ENCODE measurements at places on chromosomes 1 and 21.

DNA sequence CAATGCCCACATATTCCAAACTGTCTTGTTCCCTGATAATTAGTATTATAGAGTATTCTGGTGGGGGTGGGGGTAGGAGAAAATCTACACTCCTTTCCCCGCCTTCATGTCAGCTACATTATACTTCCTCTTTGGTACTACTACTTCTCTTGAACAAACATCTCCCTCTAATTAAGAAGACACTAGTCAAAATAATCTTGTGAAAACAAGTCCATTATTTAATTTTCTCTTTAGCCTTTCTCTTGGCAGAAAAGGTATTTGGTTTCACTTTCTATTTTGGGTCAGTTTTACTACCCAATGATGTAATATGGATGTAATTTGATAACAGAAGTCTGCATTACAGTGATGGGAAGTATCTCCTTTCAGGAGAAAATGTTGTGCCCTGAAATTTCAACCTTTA is 22.5 kb downstream of the NTMT2 start:
- DNase-seq: no peak

GRCh38 chr1:45545553-45546310 is 4.9 kb upstream of the AKR1A1 start:
- no peak for DNase-seq

DNA sequence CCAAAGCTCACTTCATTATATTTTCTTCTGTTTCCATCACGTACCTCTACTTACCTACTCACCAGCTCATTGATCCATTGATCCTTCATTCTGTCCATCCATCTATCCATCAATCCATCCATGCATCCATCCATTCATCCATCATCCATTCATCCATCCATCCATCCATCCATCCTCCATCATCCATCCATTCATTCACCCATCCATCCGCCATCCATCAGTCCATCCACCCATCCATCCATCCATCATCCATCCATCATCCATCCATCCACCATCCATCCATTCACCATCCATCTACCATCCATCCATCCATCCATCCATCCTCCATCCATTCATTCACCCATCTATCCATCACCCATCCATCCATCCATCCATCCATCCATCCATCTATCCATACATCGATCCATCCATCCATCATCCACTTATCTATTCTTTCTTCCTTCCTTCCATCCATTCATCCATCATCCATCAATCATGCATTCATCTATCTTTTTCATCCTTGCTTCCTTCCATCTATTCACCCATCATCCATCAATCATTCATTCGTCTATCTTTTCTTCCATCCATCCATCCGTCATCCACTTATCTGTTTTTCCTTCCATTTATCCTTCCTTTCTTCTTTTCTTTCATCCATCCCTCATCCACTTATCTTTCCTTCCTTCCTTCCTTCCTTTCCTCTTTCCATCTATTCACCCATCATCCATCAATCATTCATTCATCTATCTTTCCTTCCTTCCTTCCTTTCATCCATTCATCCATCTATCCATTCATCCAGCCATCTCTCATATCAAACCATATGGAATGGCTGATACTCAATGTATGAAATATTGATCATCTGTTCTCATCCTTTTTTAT is 35.3 kb upstream of the ACTRT2 start:
- DNase-seq: no peak

GRCh38 chr1:114353262-114353661 is 157.7 kb downstream of the TRIM33 start:
- no peak for DNase-seq

DNA sequence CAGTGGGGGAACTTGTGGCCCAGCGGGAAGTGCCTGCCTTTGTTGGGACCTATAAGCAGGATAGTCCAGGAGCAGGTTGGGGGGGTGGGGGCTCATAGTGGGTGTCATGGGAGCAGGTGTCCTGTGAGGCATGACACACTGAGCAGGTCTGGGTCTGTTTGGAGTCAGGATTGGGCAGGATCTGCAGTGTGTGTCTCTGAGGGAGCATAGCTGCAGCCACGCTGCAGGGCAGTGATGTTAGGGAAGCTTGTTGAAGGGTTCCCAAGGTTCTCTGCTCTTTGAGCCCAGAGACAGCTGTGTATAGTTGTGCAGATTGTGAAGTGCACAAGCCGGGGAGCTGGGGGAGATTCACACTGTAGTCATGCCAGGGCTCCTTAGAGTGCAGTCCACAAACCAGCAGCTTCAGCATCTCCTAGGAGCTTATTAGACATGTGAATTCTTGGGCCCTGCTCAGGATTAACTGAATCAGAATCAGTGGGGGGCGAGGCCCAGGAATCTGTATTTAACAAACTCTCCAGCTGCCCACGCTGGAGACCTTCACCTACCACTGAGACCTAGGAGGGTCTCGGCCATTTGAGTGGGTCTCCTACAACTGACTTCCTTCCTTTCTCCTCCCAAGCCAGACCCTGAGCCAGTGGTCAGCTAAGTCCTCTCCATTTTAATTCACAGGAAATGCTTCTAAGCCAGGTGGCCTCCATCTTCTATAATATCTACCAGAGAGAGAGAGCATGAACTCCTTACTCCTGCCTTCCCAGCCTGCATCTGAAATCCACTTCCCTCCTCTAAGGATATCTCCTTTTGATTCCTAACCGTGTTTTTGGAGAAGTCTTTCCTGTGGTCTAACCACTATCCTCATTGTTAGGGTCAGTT is 11.1 kb downstream of the INSRR start:
- DNase-seq: no peak

GRCh38 chr1:160581961-160582360 is 2.7 kb upstream of the CD84 start:
- no peak for DNase-seq

DNA sequence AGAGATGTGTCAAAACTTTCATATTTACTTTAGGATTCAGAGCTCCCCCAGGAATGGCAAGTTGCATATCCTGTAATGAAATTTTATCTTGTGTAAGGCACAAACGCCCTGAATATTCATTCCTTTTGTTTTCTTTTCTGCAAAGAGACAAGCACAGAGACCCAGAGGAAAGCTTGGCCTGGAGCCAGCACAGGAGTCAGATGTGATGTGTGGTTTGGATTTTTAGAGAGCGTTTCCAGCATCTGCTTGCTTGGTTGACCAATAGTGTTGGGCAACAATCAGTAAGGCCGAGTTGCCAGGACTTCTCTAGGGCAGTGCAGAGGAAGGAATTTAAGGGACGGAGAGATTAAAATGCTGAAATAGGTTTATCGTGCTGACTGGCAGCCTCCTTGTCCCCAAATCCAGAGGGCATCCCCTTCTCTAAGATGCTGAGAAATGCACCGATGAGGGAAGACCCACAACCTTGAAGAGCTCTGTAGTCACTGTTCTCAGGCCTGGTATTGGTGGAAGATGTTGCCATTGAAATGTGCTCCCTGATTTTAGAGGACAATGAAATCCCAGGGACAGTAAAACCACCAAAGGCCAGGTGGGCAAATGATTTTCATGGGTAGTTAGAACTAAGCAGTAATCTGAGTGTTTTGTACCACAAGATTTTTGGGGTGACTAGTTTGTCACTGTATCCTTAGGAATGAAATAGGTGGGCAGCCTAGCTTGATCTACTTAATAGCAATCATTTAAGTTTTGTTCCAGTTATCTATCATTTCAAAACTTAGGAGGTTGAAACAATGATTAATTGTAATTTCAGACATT is 37.9 kb upstream of the RHOU start:
- DNase-seq: no peak

- no peak for DNase-seq
Observed at GRCh38 chr21:16570856-16571255, 841.1 kb downstream of the USP25 start.

- no peak for DNase-seq
Observed at GRCh38 chr1:54407404-54408146, 1.4 kb upstream of the SSBP3 start.

DNA sequence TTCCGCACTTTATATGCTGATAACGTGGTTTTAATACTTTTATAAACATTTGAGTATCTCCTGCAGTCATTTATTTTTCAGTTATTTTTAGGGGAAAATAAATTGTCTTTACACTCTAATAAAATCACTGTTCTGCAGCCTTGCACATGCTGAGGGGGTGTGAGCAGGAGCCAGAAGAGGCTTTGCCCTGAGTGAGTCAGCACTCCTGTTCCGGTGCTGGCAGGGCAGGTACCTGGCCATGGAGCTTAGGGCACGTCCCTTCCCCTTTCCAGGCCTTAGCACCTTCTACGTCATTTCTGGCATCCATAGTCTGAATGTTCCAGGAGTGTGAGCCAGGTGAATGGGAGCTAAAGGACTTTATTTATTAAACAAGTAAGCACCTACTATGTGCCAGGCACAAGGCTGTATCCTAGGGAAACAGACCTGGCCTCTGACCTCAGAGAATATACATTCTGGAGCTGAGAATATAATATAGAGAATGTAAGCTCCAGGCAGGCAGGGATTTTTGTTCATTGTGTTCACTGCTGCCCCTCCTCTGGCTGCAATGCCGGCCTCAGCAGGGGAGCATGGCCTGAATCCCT is 402.9 kb downstream of the PTPRU start:
- no peak for DNase-seq

GRCh38 chr1:7576946-7577657 is 194.0 kb upstream of the VAMP3 start:
- DNase-seq: no peak

DNA sequence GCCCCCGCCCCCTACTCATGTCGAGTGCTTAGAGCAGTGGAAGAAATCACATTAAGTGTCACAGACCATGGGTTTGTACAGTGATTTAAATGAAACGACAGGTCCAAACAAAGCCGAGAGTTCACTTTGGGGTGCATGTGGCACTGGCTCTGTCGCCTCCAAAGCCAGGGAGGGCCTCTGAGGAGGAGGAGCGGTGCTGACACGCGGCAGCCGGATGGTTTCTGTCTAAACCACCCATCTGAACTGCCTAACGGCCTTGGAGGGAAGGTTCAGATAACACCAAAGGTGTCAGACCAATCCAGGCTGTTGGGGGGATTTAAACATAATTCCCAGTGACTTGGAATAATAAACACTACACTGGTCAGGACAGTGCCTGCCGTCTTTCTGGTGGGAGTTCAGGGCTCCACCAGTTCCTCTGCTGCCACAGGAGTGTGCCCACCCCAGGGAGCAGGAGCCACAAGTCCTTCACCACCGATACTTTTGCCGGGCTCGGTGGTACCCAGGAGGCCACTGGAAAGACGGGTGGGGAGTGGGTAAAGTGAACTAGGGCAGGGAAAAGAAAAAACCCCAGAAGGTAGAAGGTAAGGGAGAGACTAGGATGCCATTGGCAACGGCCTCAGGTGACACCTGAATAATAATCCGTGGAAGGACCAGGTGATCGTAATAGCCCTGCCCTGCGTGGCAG is 78.2 kb downstream of the SLC66A1 start:
- no peak for DNase-seq

GRCh38 chr1:234866007-234866866 is 256.3 kb upstream of the IRF2BP2 start:
- no peak for DNase-seq

DNA sequence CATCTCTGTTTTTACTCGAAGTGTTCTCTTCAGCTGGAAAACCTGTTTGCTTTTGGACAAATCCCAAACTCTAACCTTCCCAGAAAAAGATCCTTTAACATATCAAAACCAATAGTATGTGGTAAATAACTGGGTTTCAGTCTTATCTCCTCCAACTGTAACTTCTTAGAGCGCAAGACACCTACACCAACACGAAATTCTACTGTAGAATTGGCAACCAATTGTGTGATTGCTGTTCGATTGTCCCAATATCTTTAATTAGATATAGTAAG is 5.8 kb upstream of the MPZL1 start:
- DNase-seq: no peak

DNA sequence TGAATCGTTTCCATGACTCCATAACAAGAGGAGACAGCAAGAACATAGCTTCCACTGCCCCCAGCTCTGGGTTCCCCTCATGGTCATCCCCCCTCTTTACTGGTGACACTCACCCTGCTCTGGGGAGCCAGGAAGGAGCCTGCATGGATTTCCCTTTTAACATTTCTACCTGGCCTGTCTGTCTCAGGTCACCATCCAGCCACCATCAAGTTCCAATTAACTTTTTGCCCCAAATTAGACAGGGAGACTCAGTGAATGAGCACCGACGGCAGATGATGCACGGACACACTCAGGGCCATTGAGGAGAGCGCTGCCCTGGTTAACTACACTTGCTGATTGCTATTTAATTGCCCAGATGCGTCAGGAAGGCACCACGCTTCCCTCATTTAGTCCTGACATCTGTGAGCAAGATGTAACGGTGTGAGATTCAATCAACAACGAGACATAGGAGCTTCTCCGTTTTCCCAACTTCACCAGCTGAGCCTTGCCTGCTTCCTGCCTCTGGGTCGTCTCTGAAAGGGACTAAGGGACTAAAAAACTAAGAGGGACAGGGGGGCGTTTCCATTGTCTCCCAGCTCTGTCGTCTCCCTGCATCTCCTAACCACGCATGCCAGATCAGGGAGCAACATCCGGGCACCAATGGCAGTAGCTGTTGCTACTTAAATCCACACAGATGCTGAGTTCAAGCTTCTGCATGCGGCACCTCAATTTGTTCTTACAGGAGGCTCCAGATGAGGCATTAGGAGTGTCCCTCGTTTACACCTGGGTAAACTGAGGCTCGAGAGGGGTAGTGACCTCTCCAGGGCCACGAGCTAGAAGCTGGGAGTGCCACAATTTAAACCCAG is 426.7 kb downstream of the NPHP4 start:
- DNase-seq: no peak

DNA sequence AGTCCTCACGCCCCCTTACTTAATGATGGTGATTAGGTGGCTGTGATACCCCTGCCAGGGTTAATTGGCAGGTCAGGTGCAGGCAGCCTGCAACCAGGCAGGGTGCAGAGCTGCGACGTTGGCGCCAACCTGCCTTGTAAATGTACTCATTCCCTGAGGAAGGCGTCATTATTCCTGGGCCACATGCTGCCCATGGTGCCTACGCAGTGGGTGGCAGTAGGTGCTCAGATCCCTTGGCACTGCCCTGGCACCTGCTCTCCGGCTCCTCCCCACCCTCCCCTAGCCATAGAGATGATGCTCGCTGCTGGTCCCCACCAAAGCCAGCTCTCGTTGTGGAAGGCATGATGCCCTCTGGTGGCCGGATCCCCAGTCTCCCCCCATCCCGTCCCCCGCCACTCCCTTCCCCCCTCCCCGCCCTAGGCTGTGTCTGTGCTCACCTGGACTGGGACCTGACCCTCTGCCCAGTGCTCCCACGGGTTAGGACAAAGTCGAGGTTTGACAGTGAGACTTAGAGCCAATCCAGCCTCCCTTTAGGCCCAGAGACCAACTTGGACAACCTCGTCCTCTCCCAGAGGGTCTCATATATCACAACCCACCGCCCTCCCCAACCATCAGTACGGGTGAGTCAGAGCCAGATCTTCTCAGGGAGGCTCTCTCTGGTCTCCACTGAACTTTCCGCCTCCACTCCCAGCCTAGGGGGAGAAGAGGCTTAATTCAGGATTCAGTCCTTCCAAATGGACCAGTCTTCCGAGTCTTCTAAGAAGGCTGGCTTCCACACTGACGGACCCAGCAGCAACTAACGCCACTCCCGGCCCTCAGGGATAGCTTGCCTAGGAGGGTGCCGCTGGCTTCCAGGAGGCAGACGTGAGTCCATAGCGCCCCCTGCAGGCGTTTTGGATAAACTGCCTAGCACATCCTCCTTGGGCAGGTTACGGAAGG is 5.7 kb downstream of the KRTCAP2 start:
- no peak for DNase-seq

All from cortex of kidney (tissue), 1 donor.